Effector memory CD4-positive, alpha-beta T cell (primary cell): ENCODE measurements at places on chromosomes 2 and 18.
A peak's percentile ranks its signal among the peaks of the same experiment; 100 is the strongest.

GRCh38 chr18:12765126-12765525 lies 62.3 kb downstream of the PSMG2 start:
- DNase-seq: no peak
- no peak overlapping the region for H3K4me3 ChIP-seq
- H3K4me1 ChIP-seq: no peaks in the 10 kb centered on the region
- H3K27ac ChIP-seq: no peak overlapping the region
- no peaks in the 10 kb centered on the region for H3K36me3 ChIP-seq

DNA sequence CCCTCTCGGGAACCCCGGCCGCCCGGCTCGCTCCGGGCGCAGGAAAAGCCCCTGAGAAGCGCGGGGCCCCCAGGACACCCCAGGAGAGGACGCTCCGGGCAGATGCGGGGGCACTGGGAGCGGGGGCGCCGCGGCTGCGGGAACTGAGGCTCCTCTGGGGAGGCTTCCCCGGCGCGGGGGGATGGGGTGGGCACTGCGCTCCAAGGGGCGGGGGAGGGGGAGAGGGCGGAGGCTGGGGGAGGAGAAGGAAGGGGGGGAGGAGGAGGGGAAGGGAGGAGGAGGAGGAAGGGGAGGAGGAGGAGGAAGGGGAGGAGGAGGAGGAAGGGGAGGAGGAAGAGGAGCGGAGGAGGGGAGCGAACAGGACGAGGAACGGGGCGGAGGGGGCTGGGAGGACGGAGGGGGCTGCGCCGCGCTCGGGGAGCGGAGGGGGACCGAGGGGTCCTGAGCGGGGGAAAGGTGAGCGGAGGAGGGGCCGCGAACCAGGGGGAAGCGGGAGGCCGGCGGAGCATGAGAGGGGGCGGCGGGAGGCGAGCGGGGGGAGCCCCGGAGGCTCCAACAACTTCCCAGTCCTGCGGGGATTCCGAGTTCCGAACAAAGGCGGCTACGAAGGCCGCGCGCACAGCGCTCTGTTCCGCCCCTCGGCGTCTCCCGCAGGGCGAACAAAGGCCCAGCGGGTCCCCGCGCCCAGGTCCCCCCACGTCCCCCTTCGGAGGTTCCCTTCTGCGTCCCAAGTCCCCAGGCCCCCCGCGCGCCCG lies 742 bp downstream of the PXDN start:
- no peak overlapping the region for H3K27ac ChIP-seq
- no peaks in the 10 kb centered on the region for H3K36me3 ChIP-seq
- H3K4me1 ChIP-seq: no peaks in the 10 kb centered on the region
- H3K27me3 ChIP-seq: no peaks in the 10 kb centered on the region
- H3K4me3 ChIP-seq: no peak overlapping the region

GRCh38 chr2:30179536-30179935 lies 32.7 kb downstream of the YPEL5 start:
- no peak overlapping the region for H3K4me3 ChIP-seq
- DNase-seq: no peak
- H3K4me1 ChIP-seq: no peaks in the 10 kb centered on the region
- no peak overlapping the region for H3K27ac ChIP-seq
- no peaks in the 10 kb centered on the region for H3K27me3 ChIP-seq

DNA sequence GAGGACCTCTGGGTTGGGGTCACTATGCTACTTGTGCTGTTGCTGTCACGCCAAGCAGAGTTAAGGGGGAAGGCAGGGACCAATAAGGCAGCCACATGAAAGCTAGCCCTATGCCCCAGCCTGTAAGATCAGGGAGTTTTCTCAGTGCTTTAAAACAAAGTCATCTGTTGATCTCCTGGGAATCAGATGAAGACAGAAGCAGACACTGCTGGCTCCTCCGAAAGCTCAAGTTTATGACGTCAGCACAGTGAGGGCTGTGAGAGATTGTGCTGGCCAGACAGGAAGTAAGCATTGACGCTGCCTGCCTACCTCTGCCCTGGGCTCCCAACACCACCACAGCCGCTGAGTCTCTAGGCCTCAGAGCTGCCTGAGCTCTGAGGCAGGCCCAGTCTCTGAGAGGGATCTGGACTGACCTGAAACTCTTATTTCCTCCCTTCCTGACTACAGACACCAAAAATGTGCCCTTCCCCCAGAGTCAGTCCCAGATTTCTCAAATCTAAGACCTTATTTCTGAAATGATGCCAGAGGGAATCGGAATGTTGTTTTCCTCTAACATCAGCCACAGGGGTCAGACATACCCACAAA lies 118.1 kb upstream of the EPAS1 start:
- no peaks in the 10 kb centered on the region for H3K36me3 ChIP-seq
- no peak overlapping the region for H3K27ac ChIP-seq
- H3K4me3 ChIP-seq: no peak overlapping the region
- no peaks in the 10 kb centered on the region for H3K27me3 ChIP-seq

DNA sequence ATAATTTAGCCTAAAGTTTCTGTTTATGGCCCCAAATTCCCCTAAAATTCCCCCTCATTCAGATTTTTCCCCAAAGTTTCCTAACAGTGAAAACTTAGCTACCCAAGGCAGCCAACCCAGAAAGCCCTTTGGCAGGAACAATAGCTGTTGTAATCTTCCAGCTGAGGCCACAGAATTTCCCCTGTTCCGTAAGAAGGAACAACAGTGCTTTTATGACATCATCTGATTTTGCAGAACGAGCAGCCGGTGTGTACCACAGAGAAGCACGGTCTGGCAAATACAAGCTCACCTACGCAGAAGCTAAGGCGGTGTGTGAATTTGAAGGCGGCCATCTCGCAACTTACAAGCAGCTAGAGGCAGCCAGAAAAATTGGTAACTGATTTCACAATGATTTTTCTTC lies 6.3 kb downstream of the TNFAIP6 start:
- no peaks in the 10 kb centered on the region for H3K36me3 ChIP-seq
- H3K27ac ChIP-seq: no peak overlapping the region
- no peak overlapping the region for H3K4me3 ChIP-seq
- no peak for DNase-seq
- H3K27me3 ChIP-seq: no peaks in the 10 kb centered on the region
- H3K4me1 ChIP-seq: no peaks in the 10 kb centered on the region

- no peak overlapping the region for H3K4me3 ChIP-seq
- H3K27ac ChIP-seq: no peak overlapping the region
- no peak for DNase-seq
Measured at GRCh38 chr2:199792381-199792780, 58.6 kb downstream of the FTCDNL1 start.

- H3K4me3 ChIP-seq: peak overlapping the region; percentile 64
- no peaks in the 10 kb centered on the region for H3K27me3 ChIP-seq
- H3K36me3 ChIP-seq: no peaks in the 10 kb centered on the region
Measured at GRCh38 chr18:62716619-62717168, 1.4 kb downstream of the PHLPP1 start.

DNA sequence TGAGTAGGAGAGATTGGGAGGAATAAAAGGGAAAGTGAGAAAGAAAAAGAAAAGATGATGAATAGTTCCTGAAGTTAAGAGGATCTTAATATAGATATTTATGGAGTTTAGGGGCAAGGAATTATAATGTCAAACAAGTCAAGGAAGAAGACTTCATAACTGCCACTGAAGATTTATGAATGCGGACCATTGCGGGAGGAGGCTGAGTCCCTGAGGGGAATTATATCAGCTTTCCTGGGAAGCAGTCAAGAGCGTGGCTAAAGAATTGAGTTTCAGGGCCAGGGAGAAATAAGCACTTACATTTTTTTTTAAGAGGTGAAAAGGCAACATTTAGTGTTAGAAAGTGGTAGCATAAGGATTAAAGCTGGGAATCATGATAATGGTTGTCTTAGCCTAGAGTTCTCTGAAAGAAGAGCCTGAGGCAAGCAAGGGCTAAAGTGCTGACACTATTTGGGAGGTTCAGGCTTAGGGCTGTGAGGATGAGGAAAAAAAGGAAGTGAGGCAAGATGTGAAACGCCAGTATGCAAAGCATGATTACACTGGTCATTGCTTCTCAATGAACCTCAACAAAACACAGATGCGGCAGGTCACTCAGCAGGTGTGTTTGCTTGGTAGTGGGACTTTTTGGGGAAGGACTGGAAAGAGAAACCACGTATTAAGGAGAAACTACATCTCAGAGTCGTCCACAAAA lies 217.1 kb downstream of the SLC4A3 start:
- no peaks in the 10 kb centered on the region for H3K36me3 ChIP-seq
- peaks cover 4% of the 10 kb centered on the region for H3K27me3 ChIP-seq
- H3K4me1 ChIP-seq: no peaks in the 10 kb centered on the region
- DNase-seq: no peak
- no peak overlapping the region for H3K4me3 ChIP-seq

GRCh38 chr2:97693476-97693875 lies 19.9 kb upstream of the ZAP70 start:
- H3K36me3 ChIP-seq: no peaks in the 10 kb centered on the region
- no peaks in the 10 kb centered on the region for H3K27me3 ChIP-seq
- H3K27ac ChIP-seq: no peak overlapping the region
- H3K4me3 ChIP-seq: no peak overlapping the region

DNA sequence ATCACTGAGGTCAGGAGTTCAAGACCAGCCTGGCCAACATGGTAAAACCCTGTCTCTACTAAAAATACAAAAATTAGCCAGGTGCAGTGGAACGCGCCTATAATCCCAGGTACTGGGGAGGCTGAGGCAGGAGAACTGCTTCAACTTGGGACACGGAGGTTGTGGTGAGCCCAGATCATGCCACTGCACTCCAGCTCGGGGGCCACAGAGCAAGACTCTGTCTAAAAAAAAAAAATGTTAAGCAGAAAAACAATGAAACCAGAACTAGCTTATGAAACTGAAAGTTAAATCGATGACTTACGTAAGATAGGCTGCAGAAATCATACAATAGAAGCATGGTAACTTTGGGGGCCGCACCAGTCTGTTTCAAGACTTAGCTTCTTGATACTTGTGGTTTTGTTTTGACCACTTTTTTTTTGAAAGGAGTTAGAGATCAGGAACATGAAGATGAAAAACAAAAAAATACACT lies 6.2 kb upstream of the GPR155 start:
- H3K4me3 ChIP-seq: peak overlapping the region; percentile 41
- peaks cover 46% of the 10 kb centered on the region for H3K4me1 ChIP-seq
- peak overlapping the region; percentile 71 for H3K27ac ChIP-seq
- no peaks in the 10 kb centered on the region for H3K27me3 ChIP-seq
- H3K36me3 ChIP-seq: no peaks in the 10 kb centered on the region

DNA sequence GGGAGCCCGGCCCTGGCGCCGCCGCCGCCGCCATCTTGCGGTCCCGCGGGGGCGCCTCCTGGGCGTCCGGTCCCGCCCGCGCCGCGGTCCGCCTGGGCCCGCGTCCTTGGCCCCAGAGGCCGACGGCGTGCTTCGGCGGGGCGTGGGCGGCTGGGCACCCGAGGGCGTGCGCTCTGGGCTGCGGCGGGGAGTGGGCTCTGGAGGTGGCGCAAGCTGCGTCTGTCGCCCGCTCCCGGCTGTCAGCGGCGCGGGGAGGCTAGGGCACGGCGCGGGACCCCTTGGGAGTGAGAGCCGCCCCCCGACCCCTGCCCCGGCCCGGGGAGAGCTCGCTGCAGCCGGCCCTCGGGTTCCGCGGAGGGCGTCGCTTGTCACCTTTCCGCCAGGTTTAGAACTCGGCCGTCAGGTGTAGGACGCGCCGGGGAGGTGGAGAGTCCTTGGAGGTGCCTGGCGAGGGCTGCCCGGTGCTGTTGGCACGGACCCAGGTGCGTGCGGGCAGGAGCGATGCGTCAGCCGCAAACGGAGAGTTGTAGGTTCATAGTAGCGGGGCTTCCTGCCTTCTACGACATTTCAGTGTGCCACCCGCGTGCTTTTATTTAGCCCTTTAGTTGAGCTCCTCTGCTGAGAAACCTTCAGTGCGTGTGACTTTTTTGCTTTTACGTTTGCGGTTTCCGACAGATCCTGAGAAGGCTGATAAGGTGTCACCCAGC lies 921 bp downstream of the VAPA start:
- H3K36me3 ChIP-seq: no peaks in the 10 kb centered on the region
- H3K4me1 ChIP-seq: peaks cover 20% of the 10 kb centered on the region
- H3K4me3 ChIP-seq: peak overlapping the region; percentile 88
- peak; percentile 72 for DNase-seq

GRCh38 chr2:137437386-137437785 lies 526.9 kb upstream of the HNMT start:
- no peak for DNase-seq
- no peak overlapping the region for H3K27ac ChIP-seq

DNA sequence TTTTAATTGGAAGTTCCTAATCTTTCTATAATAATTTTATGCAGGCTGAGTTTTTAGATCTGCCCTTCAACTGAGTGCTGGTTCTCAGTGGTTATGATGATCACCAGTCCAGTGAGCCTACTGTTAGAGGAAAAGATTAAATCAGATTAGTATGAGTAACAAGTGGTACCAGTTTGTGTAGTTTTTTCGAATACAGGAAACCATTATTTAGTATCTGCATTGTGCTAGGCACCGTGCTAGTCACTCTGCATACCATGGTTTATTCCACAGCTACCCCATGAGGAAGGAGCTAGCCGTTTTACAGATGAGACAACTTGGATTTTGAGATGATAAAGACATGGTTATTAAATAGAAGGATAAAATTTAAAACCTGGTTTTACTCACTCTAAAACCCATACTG lies 6.1 kb downstream of the PSMD1 start:
- peaks cover 43% of the 10 kb centered on the region for H3K36me3 ChIP-seq
- no peak overlapping the region for H3K27ac ChIP-seq
- DNase-seq: no peak
- H3K4me1 ChIP-seq: peaks cover 5% of the 10 kb centered on the region
- H3K4me3 ChIP-seq: no peak overlapping the region

GRCh38 chr2:98730707-98731040 lies 258 bp downstream of the MGAT4A start:
- DNase-seq: peak; percentile 65
- H3K36me3 ChIP-seq: no peaks in the 10 kb centered on the region
- peaks cover 43% of the 10 kb centered on the region for H3K4me1 ChIP-seq
- peak overlapping the region; percentile 90 for H3K4me3 ChIP-seq
- H3K27me3 ChIP-seq: no peaks in the 10 kb centered on the region
- peak overlapping the region; percentile 81 for H3K27ac ChIP-seq

DNA sequence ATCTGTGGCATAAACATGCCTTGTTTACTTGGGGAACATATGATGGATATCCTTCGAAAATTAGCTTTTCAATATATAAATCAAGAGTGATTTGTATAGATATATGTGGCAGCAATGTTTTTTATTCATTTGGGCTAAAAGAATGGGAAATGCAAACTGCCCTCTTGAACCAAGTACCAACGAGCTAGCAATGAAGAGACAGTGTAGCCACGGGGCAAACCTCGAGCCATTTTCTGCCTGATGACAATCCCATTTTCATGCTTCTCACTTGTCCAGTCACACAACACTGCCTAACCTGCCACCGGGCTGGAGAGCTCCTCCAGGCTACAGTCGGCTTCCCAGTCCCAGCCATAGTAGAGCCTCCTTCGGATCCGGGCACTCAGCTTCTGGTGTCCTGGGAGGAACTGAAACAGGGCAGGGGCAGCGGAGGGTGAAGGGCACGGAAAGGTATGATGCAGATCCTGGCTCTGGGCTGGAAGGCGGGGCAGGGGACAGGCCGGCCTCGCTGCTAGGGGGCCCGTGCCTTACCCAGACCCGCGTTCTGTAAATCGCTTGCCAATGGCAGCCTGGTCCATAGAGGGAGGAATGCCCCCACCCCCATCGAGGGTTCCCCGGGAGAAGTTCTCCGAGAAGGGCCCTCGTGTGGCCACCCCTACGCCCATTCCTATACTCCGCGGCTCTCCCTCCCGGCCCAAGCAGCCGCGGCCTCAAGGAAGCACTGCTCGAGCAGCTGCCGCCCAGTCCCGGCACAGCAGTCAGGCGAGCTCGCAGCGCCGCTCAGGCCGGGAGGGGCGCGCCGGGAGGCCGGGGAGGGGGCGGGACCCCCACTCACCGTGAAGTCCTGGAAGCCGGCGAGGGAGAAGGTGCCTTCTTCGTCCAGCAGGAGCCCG lies 552 bp downstream of the CNPPD1 start:
- H3K4me3 ChIP-seq: peak overlapping the region; percentile 82
- H3K27ac ChIP-seq: peak overlapping the region; percentile 99
- H3K27me3 ChIP-seq: no peaks in the 10 kb centered on the region

GRCh38 chr18:80120932-80121331 lies 11.9 kb downstream of the ADNP2 start:
- no peaks in the 10 kb centered on the region for H3K4me1 ChIP-seq
- no peak overlapping the region for H3K4me3 ChIP-seq
- no peak for DNase-seq
- no peak overlapping the region for H3K27ac ChIP-seq
